Naive thymus-derived CD4-positive, alpha-beta T cell (primary cell): ENCODE measurements at places on chromosomes 11 and 22. TPM values are rescaled to one million over a fixed set of nuclear protein-coding genes. Genes with fewer than 3 reads are reported as not detected.

CALCA gene
- not detected in 2 replicates for total RNA-seq

MPPED2 gene
- 1.3 TPM for total RNA-seq

EHF gene
- not detected for total RNA-seq

GDPD4 gene
- not detected for total RNA-seq

ADM2 gene
- total RNA-seq = 4.3 TPM

KCNE3 gene
- 1.6 TPM for total RNA-seq

OR10W1 gene
- not detected for total RNA-seq

CLMP gene
- 0.46 TPM for total RNA-seq

PRG3 gene
- not detected for total RNA-seq

IGLL5 gene
- total RNA-seq = 12.3 TPM

PATE2 gene
- total RNA-seq = not detected

SCT gene
- total RNA-seq = not detected

DYNC2H1 gene
- total RNA-seq = 2.3 TPM

PATE4 gene
- not detected for total RNA-seq

MUC2 gene
- total RNA-seq = not detected in 2 replicates

LRRC56 gene
- total RNA-seq = 5.1 TPM

FAT3 gene
- not detected for total RNA-seq

TMEM191C gene
- total RNA-seq = 2.8 TPM

VSIG10L2 gene
- not detected for total RNA-seq

NLRP14 gene
- total RNA-seq = 0.08 and 0.17 TPM in 2 replicates

ARRB1 gene
- 63.9 TPM for total RNA-seq

CHRM1 gene
- not detected for total RNA-seq

SDF2L1 gene
- 33.7 TPM for total RNA-seq

CARS1 gene
- 62.4 TPM for total RNA-seq

NRGN gene
- 1.5 TPM for total RNA-seq

UPB1 gene
- total RNA-seq = 0.41 and 0.70 TPM in 2 replicates

SELENOO gene
- 30.6 TPM for total RNA-seq

TSSC4 gene
- 55.0 TPM for total RNA-seq

IGF2 gene
- total RNA-seq = 0.08 and 0.36 TPM in 2 replicates

MYEOV gene
- 0.20 TPM for total RNA-seq

FAM227A gene
- 1.0 TPM for total RNA-seq

OTOG gene
- not detected for total RNA-seq

CHST1 gene
- not detected for total RNA-seq

CDC42BPG gene
- 9.2 TPM for total RNA-seq

GAS2 gene
- total RNA-seq = 4.0 TPM

TSGA10IP gene
- not detected in 2 replicates for total RNA-seq
